ENCODE measurements at places on chromosomes 12 and 14.
A peak's percentile ranks its signal among the peaks of the same experiment; 100 is the strongest.

DNA sequence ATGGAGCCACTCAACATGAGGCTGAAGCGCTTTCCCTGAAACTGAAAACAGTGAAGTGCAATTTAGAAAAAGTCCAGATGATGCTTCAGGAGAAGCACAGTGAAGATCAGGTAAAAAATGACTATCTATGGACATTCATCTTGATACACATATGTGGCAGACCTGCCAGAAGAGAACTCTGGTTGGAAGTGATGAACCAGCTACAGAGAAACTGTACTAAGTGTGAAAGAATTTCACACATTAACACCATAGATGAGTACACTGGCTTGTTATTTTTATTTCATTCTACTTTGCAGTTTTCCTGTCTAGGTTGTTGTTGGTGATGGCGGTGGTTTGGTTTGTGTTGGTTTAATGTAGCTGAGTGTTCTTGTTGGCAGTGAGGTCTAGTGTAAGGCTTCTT, 174.7 kb downstream of the ESR2 start:
- no peak for DNase-seq

GRCh38 chr14:68926236-68926635, 52.9 kb downstream of the ACTN1 start:
- no peak for DNase-seq

GRCh38 chr12:16163901-16164300, 113.6 kb downstream of the SLC15A5 start:
- no peak for DNase-seq

DNA sequence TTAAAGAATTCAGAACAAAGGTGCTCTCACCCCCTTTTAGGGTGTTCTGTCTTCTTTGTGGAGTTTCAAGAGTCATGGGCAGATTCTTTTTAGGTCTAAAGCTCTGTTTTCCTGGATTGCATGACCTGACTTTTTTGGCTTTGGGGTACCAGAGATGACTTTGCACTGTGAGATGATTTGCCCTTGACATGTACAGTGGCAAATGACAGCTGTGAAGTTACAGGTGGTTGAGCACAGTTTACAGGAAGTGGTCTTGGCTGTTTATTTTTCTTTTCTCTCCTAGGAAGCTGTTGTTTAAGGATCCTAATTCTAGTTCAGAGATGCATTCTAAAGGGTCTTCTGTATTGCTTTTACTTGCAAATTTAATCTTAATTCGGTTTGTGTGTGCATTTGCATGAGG, 83.8 kb upstream of the METAP2 start:
- no peak for DNase-seq

- DNase-seq, result no peak
Measured at GRCh38 chr14:89091781-89092180, 267.3 kb downstream of the TTC8 start.

- no peak for DNase-seq
Measured at GRCh38 chr14:29755311-29756018, 172.2 kb downstream of the PRKD1 start.

DNA sequence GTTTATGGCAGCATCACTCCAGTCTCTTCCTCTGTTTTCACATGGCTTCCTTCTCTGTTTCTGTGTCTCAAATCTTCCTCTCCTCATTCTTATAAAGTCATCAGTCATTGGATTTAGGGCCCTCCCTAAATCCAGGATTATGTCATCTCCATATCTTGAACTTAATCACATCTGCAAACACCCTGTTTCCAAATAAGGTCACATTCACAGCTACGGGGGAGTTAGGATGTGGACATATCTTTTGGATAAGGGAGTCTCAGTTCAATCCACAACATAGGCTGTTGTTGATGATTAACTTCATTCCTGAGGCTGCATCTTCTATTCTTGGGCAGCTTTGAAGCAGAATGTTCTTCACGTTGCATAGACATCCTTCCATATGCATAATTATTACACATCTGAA, 40.3 kb upstream of the NTF3 start:
- peak; percentile 65 for DNase-seq

- no peak for DNase-seq
Measured at GRCh38 chr12:29211696-29212095, 62.6 kb downstream of the FAR2 start.

DNA sequence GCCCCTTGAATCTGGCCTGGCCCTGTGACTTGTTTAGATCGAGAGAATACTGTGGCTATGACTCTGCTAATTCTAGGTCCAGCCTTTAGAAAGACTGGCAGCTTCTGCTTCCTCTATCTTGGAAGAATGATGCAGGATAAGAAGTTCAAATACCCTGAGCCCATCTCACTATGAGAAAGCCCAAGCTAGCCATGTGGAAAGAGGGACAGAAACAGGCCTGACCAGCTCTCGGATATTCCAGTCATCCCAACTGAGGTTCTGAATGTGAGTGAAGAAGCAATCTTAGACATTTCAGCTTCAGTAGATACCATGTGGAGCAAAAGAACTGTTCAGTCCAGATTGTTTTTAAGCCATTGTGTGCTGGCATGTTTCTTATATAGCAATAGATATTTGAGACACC, 17.3 kb upstream of the KRR1 start:
- DNase-seq, result no peak

DNA sequence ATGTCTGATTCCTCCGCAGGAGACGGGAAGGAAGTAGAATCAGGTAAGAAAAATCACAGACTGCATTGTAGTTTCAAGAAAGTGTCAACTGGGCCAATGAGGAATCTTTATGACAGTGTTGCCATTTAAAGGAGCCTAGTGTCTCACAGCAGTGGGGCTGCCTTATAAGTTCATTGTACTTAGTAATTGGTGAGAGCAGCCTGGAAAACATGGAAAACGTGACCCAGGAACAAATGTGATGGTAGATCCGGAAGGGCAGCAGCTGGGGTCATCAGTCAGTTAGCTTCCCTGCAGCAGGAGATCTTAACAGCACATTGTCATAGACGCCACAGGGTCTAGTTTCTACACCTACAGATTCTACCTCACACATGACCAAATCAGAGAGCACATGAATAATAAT, 630.0 kb upstream of the LMO3 start:
- no peak for DNase-seq

- no peak for DNase-seq
Measured at GRCh38 chr14:61872452-61872851, 110.2 kb downstream of the SNAPC1 start.

- DNase-seq, result no peak
Measured at GRCh38 chr12:127779301-127780045, 487.5 kb upstream of the TMEM132C start.

DNA sequence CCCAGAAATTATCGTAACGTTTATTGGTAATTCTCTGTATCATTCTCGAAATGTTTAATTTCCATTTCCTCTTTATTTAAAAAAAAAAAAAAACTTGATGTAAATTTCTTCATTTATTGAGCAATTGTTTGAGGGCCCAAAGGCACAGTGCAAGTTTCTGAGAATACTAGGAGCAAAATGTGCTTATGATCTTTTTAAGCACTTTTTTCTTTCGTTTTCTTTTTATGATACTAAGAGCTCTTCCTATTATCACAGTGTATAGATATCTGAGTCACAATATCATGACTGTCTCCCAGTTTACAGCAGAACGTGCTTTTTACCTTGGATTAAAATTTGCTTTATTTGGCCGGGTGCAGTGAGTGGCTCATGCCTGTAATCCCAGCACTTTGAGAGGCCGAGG, 5.6 kb downstream of the ATP2A2 start:
- peak; percentile 40 for DNase-seq

GRCh38 chr14:67497216-67497615, 8.7 kb upstream of the TMEM229B start:
- no peak for DNase-seq

GRCh38 chr14:31536201-31536960, 24.8 kb upstream of the NUBPL start:
- peak; percentile 3 for DNase-seq

DNA sequence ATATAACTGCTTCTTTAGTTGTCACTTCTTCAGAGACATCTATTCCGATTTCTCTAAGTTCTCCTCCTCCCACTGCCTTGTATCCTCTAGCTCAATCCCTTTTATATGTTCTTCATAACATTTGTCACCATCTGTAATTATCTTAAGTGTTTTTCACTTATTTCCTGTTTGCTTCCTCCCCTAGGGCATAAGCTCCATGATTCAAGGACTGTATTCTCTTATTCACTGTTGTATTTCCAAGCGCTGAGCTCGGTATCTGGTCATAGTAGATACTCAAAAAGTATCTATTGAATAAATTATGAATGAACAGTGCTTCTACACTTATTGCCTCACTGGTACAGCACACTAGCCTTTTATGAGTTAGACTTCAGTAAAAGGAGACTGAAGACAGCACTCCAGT, 109.0 kb upstream of the TMPO start:
- DNase-seq, result no peak

DNA sequence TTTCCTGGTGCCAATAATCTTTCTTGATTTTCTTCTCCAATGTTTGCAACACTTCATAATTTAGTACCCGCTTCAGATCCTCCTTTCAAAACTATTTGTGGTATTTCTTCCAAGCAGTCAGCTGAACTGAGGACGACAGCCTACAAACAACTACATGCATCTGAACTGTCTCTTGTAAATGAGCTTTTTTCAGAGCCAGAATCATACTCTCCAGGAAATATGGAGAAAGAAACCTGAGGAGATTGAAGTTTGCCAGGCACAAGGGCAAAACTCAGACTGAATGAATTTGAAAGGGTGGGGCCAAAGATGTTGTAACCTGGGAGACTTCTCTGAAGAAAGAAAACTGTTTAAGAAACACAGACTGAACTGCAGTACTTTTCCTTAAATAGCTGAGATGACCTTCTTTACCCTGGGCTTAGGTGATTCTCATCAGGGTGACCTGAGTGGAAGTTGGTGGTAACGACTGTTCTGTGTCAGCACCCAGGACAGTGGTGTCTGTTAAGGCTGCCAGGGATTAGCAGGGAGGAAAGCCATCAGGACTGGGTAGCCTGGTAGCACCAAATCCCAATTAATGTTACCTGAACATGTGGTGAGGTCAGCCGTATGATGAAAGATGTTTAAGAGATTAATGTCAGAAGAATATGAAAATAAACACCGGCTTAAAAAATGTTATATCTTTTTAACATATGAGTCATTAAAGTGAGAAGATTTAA, 95.0 kb downstream of the TGFB3 start:
- peak; percentile 28 for DNase-seq
